ENCODE measurements at places on chromosomes 6 and 20.

GRCh38 chr6:161368514-161368913, 94.7 kb upstream of the AGPAT4 start:
- DNase-seq: no peak

DNA sequence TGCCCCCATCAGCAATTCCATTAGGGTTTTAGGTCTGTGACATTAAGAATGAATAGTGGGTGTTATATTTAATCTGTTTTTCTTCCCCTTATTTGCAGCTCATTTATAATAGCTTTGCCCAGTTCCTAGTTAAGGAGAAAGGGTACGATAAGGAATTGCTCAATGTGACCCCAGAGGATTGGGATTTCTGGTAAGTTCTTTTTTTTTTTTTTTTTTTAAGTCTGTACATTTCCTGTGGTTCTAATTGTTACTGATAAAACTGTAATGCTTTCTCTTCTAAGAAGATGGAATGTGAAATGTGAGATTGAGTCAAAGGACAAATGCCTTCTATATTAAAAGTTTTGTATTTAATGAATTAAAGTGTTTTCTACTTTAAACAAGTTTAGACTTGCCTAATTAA, 5.5 kb downstream of the NT5DC1 start:
- DNase-seq: no peak

DNA sequence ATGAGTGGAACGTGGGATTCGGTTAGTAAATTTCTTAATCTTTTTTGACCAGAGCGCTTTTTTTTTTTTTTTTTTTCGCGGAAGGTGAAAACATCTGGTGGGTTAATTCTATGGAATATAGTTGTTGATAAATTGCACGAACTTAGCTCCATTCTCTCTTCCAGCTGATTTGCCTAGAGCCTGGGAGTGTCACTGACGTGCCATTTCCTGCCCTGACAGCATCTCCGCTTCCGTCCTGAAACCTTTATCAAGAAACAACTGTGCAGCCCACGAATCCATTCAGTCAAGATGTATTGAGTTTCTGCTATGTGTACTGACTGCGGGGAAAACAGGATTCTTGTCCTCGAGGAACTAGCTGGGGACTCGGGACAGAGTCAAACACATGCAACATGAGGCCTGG, 59.5 kb upstream of the TGM3 start:
- no peak for DNase-seq

- DNase-seq: no peak
Observed at GRCh38 chr6:157230910-157231309, 92.4 kb downstream of the TMEM242 start.

DNA sequence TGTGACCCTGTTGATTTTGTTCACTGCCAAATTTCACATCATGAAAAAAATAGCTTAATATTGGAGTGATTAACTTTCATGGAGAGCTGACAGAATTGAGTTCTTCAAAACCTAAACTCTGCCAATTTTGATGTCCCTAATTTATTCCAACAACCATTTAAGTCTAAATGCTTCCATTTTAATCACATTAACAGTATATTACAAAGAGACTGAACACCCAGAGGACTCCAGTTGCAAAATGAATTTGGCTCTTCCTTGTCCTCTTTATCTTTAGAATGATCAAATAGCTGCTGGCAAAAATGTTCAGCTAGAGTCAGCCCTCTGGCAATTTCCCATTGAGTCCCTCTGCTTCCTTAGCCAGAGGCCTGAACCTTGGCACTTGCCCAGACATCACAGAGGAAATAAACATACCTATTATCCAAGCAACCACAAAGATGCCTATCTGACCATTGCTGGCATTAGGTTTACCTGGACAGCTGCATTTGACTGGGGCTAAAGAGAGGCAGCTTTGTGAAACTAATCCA, 299.0 kb upstream of the STXBP5 start:
- no peak for DNase-seq

DNA sequence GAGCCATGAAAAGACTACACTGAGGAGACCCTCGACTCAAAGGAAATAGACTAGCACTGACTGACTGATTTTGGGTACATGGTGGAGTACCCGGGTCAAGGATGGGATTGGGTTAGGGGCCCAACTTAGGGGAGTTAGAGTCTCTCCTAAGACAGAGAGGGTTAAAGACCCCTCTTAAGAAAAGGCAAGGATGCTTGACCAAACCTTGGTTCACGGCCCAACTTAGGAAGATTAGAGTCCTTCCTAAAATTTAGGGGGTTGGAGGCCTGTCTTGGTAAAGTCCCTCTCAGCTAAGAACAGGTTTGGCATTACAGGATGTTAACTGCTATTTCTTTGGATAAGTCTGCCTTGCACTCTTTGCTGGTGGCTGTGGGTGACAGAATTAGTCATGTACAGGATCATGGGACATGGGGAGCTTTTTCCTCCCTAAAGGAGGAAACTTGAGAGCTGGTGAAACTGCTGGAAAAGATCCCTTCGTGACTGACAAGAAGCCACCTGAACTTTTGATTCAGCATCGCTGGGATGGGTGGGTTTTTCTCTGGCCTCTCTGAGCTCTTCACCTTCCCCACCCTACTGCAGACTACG, 12.3 kb upstream of the SLC22A16 start:
- DNase-seq: no peak

DNA sequence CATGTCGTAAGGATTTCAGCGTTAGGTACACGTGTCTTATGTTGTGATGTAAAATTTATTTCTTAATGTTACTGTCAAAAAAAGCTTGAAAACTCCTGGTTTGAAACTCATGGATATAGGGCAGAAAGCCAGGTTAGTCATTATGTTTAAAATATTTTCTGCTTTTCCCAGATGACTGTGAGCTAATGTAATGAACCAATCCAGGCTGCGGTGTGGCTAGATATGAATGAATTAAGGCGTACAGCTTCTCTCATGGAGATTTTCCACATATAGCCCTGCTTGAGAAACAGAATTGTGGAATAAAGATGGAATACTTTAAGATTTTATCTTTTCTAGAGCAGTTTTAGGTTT, 80.3 kb upstream of the STMND1 start:
- no peak for DNase-seq

- DNase-seq: no peak
Observed at GRCh38 chr6:74610352-74610751, 595.5 kb downstream of the COL12A1 start.

DNA sequence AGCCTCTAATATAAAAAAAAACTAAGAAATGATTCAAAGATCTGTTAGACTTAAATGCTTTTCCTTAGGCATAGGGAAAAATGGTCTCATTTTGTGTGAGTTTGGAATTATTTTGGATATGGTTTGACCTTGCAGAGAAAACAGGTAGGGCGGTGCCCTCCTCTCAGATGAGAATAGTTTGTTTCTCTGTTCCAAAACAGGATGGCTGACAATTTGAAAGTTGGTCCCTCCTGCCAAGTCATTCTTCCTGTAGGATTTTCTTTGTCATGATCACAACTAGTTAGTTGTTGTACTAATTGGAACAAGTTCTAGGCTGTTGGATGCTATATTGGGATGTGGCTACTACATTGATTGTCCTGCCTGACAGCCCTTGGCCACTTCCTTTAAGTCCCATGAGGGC, 108.6 kb downstream of the BCKDHB start:
- no peak for DNase-seq

- no peak for DNase-seq
Observed at GRCh38 chr6:149985481-149985937, 21.8 kb downstream of the ULBP1 start.

DNA sequence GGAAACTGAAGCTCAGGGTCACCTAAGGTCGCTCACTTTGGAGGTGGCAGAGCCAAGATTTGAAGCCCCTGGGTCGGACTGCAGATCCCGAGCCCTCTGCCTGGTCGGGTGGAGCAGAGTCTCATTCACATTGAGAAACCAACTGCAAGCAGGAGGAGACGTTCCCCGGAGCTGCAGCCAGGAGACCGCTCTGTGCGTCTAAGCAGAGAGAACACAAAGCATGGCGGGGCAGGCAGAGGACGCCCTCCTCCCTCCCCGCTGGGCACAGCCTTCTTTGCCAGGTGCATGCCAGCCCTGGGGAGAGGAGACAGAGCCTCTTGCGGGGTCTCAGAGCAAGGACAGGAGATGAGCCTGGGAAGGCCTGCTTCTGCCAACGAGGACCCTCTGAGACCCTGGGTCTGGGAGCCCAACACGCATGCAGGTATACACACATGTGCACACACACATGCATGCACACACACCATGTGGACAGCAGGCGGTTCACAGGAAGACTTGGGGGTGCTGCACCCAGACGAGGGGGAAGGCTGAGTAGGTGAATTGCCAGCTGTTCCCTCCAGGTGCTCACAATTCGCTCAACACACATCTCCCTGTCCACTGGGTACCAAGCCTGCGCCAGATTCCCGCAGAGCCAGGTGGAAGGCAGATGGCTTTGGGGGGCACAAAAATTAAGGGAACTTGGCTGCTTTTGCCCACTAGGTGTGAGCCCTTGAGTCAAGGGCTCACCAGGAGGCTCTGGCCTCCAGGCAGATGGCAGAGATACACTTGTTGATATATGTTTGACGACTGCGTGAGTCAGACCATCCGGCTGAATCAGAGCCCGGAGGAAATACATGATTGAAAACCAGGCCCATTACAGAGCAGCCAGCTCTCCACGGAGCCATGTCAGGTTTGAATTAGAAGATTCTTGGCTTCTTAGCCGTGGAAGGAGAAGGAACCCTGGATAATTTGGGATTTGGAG, 5.5 kb upstream of the NTSR1 start:
- DNase-seq: no peak

DNA sequence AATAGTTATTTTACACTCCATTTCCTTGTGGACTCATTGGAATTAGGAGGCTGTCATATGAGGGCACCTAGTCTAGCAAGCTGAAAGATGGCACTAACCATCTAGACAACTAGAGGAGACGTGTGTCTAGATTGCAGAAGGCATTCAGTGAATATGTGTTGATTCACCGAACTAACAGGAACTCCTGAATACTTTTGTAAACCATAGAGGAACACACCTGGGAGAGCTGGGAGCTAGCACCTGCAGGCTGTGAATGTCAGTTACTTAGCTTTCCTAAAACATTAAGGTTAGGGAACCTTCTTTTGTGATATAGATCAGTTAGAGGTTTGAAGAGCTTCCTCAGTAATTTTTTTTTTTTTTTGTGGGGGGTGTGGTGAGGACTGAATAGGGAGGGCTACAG, 7.7 kb downstream of the OPN5 start:
- DNase-seq: no peak

DNA sequence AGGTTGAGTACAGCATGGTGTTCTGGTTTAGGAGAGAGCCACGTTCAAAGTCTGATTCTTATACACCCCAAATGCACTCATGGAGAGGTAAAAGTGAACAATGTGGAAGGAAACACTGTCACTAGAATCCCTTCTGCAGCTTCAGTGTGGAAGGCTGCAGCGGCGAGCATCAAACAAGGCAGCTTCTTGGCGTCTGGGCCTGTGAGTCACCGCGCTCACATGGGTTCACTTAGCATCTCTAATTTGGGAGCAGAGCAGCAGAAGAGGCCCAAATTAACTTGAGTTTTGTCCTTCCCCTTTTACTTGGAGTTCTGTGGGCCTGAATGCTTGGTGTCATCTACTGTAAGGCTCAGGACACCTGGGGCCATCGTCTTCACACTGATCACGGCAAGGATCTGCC, 10.9 kb upstream of the E2F1 start:
- no peak for DNase-seq

DNA sequence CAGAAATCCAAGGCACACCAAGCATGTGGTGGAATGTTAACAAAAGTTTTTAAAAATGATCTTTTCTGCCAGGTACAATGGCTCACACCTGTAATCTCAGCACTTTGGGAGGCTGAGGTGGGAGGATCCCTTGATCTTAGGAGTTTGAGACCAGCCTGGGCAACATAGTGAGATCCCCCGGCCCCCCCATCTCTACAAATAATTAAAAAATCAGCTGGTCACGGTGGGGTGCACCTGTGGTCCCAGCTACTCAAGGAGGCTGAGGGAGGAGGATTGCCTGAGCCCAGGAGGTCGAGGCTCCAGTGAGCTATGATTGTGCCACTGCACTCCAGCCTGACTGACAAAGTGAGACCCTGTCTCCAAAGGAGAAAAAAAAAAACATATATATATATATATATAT, 8.0 kb downstream of the RIPK1 start:
- DNase-seq: no peak

- DNase-seq: no peak
Observed at GRCh38 chr6:25165177-25165576, 114.0 kb upstream of the CARMIL1 start.

GRCh38 chr6:129211626-129212025, 328.7 kb downstream of the LAMA2 start:
- DNase-seq: no peak

DNA sequence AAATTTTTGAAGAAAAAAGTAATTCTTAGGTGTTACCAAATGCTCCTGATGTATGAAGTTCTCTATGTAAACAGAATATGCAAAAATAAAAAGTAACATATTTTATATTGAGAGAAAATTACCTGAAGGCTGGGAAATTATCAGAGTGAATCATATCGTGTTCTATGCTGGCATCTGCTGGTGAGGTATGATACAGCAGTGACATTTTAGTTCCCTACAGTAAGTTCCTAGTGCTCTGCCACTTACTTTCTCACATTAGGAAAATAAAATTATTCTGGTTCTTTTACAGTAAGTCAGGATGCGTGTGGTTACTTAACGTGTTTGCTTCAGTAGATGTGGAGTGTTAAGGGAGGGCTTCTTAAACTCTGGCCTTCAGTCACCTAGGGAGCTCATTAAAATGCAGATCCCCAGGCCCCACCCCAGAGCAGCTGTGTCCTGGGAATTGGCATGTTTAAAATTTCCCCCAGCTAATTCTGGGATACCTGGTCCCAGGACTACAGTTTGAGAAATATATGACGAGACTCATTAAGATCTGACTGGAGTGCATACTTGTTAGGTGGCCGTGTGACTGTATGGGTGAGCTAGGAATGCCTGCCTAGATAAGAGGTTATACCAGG, 3.2 kb downstream of the ACTR5 start:
- DNase-seq: no peak

Measured in stimulated activated CD8-positive, alpha-beta memory T cell treated with anti-CD3 and anti-CD28 coated beads, Interleukin-4, amount 100 ng/mL, for 1 hour (primary cell).